ENCODE measurements at places on chromosomes 11 and 22.

- DNase-seq = no peak
These were observed 2.5 kb downstream of the BDNF start for GRCh38 chr11:27697679-27698275.

- DNase-seq = no peak
These were observed 263.7 kb upstream of the CADM1 start for GRCh38 chr11:115767883-115768282.

DNA sequence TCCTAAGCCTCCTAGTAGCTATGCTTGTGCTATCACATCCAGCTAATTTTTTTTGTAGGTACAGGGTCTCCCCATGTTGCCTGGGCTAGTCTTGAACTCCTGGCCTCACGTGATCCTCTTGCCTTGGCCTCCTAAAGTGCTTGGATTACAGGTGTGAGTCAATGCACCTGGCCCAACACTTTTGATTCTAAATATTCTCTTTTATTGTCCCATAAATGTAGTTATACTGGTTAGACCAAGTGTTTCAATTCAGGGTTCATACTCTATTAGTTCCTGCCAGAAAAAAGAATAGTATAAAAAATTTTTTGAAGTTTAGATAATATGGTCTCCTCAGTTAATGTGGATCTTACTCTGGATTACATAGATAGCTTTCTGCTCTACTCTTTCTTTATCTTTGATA lies 6.7 kb upstream of the PTH start:
- no peak for DNase-seq

- DNase-seq = no peak
These were observed 55.3 kb upstream of the BMAL1 start for GRCh38 chr11:13222285-13222684.

DNA sequence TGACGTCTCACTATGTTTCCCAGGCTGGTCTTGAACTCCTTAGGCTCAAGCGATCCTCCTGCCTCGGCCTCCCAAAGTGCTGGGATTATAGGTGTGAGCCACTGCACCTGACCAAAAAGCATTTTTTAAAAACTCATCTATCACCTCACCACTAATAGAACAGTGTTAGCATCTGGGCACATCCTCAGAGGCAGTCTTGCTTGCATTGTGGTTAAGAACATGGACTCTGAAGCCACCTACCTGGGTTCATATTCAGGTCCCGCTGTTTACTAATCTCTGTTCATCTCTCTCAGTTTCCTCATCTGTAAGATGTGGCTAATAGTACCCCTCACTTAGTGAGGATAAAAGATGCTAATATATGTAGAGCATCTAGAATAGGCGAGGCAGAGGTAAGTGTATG lies 90.6 kb downstream of the PACS1 start:
- no peak for DNase-seq

- DNase-seq = no peak
These were observed 38.6 kb upstream of the CARS1 start for GRCh38 chr11:3095712-3096361.

GRCh38 chr11:2644844-2645778 lies 54.7 kb downstream of the KCNQ1OT1 start:
- no peak for DNase-seq

Measured in central memory CD4-positive, alpha-beta T cell (primary cell).